Right kidney (tissue), 9 donors: ENCODE measurements at places on chromosomes 3 and 15.

DNA sequence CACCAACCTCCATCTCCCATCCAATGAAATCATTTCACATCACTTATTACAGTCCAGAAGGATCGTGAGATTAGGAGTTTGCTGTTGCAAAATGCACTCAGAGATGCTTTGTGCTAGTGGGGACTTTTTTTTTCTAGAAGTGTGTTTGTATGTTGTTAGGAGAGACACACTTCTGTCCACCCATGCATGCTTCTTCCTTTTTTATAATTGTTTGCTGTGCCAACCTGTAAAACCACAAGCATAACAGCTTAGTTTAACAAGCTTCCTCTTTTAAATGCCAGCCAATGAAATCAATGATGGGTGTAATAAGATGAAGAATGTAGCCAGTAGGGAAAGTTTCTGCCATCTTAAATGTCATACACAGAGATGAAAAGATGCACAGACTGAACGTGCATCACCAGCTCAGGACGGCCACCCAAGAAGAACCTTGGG is 305.6 kb upstream of the STT3B start:
- no peak for DNase-seq

DNA sequence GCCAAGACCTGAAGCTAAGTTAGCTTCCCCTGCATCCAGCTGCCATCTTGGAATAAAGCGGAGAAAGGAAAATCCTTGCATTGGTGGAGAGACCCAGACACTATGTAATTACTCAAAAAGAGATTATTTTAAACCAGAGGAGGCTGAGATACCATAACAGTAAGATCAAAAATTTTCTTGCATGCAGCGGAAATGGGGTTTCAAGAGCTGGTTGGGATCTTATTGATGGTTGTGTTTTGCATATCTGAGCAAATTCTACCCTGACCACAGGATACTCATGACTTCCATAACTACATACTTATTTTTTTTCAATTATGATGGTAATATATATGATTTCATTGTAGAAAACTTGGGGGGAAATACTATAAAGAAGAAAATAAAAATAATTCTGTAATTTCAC is 17.5 kb downstream of the TMEM158 start:
- DNase-seq, result no peak

- DNase-seq, result no peak
Observed at GRCh38 chr3:61454801-61455200, 106.6 kb upstream of the PTPRG start.

- DNase-seq, result no peak
Observed at GRCh38 chr3:462851-463250, 266.3 kb downstream of the CHL1 start.

DNA sequence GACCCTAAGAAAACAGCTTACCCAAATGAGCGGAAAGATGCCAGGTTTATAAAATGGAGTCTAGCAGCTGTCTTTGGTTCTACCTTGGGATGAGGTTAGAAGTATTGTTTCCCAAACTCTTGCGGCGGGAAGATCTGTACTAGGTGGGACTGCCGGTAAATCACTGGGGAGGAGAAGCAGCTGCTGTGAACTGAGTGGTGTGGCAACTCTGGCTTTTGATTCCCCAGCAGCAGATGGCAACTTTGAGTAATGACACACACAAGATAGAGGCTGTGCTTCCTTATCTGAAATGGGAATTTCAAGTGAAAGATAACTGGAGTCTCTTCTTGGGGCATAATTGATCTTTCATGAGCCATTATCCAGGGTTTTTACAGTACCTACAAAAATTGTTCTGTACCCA is 184.9 kb downstream of the ATG7 start:
- DNase-seq, result no peak

DNA sequence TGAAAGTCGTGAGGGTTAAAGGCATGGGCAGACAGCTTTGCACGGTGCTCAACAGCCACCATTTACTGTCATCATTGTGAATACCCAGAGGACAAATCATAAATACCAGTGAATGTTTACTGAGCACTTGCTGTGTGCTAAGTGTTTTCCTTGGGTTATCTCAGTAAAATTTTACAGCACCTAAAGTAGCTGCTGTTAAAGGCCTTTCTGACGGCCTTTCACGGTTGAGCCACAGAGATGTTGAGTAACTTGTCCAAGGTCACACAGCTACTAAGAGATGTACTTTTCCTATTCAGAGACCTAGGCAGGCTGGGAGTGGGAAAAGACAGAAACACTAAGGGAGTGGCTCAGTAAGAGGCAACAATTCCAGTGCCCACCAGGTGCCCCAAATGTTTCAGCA is 393 bp upstream of the CPNE9 start:
- DNase-seq, result peak; percentile 10

GRCh38 chr15:51193526-51193925 is 98.8 kb upstream of the TNFAIP8L3 start:
- DNase-seq, result no peak

DNA sequence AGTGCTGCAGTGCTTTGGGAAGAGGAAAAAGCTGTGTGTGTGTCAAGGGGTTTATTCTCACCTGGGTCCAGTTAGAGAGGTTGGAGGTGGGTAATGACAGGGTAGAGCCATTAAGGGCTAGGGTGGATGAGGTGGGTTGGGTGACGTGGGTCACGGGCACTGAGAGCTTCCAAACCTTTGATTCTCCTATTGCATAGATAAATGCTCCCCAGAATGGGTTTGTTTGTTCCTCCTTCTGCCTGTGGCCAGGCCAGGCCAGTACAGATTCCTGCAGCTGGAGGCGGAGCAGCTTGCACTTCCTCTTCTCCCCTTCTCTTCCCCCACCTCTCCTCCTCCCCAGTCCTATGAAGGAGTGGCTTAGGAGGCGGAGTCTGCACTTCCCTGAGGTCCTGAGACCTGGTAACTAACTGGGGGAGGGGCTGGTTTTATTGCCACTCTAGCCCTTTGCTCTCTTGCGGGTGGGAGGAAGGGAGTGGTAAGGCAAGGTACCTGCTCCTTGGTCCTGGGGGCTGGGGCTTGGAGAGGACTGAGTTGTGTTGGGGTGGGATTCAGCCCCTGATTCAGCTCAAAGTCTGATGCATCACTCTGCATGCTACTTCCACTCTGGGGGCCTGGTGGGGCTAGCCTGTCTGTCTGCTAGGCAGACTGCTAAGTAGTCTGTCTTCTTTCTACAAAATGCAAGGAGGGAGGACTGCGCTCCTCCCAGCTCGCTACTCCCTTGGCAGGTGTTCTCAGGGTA is 3.5 kb downstream of the SPINT1 start:
- DNase-seq, result peak; percentile 42

GRCh38 chr3:191358929-191359328 is 28.6 kb upstream of the UTS2B start:
- DNase-seq, result no peak

- no peak for DNase-seq
Observed at GRCh38 chr15:34304613-34305012, 33.0 kb downstream of the SLC12A6 start.

- DNase-seq, result no peak
Observed at GRCh38 chr3:56291953-56292352, 176.3 kb downstream of the ERC2 start.

DNA sequence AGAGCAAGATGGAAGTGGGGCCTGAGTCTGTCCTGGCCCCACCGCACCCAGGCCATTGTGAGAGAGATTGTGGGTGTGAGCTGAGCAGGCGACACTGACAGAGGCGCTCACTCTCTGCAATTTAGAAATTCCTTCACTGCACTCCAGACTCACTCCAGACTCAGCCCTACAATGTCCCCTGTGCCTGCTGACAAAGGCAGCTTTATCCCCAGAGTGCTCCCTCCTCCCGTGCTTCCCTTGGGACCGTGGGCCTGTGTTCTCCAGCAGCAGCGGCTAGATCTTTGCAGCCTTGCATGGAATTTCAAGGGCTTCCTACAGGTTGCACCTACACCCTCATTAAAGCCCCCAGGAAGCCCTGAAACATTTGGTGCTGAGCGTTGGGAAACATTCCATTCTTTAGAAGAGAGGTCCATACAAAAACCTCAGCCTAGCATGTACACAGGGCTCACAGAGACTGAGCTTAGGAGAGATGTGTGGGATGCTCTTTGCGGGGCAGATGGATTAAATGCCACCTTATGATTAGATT is 1.3 kb upstream of the IL16 start:
- no peak for DNase-seq
